EL (cell line): ENCODE measurements at places on chromosomes 3 and 15.
A peak's percentile ranks its signal among the peaks of the same experiment; 100 is the strongest.

- peak; percentile 62 for DNase-seq
These were observed 621.7 kb upstream of the AGTR1 start for GRCh38 chr3:148075771-148076716.

- no peak for DNase-seq
These were observed 70.8 kb downstream of the ADAM10 start for GRCh38 chr15:58678683-58679082.

- DNase-seq = no peak
These were observed 19.4 kb downstream of the SHOX2 start for GRCh38 chr3:158086776-158087175.

DNA sequence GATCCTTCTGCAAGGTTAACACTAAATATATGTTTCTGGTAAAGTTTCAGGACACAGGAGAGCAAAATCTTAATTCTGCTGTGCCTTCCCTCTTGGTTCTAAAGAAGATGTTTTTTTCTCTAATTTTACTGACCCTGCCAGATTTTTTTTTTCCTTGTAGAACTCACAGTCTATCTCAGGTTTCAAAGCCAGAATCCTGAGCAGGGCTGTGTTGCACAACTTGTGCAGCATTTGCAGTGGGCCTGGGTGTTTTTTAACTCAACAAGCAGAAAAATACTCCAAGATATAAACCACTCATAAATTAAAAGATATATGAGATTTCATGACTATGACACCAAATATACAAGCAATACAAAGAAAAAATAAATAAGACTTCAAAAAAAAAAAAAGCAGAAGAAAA lies 40.2 kb upstream of the ARF4 start:
- DNase-seq = no peak

- DNase-seq = no peak
These were observed 69.7 kb downstream of the LRRK1 start for GRCh38 chr15:100988857-100989256.

DNA sequence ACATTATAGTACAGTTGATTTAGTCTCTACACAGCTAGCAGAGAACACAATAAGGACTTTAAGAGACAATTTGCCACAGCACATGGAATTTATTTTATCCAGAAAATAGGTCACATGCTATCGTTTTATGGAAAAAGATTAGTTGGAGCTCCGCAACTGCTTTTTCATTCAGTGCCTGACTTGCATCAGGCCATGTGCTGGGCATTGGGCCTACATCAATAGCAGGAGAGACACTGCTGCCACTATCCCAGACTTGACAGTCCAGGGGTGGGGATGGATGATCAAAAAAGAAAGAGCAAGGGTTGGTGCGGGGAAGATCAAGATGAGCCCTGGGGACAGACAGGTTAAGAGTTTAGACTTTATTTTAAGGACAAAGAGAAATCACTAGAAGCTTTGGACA lies 75.2 kb upstream of the C3orf80 start:
- DNase-seq = no peak

DNA sequence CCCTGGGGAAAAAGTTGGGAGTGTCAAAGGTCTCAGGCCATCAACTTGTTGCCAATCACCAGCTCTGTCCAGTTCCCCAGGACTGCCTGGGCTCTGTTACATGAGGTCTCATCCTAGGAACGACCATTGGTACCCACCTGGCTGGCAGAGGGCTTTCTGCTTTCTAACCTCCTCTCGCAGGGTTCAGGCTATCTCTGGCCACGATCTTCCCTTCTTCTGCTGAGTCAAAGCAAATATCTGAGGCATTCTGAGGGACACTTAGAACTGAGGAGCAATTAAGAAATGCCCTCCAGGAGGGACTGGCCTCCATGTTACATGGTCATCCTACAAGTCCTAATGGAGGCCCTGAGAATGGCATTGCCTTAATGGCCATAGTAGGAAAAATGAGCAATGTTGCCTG lies 77.4 kb downstream of the TGFBR2 start:
- DNase-seq = no peak

- DNase-seq = no peak
These were observed 23.8 kb upstream of the GABPB1 start for GRCh38 chr15:50378776-50379175.

GRCh38 chr15:97525809-97526208 lies 434.7 kb upstream of the ARRDC4 start:
- no peak for DNase-seq

DNA sequence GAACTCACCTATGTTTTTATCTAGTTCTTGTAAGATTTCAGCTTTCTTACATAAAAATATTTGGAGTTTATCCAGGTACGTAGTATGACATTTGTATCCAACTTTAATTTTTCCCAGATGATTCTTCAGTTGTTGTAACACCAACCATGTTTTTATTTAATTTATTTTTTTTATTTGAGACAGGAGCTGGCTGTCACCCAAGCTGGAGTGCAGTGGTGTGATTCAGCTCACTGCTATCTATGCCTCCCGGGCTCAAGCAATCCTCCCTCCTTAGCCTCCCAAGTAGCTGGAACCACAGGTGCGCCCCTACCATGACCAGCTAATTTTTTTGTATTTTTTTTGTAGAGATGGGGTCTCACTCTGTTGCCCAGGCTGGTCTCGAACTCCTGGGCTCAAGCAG lies 6.6 kb downstream of the XYLB start:
- DNase-seq = peak; percentile 72

- DNase-seq = no peak
These were observed 15.0 kb upstream of the BCHE start for GRCh38 chr3:165852191-165852590.

- no peak for DNase-seq
These were observed 730 bp upstream of the RORA start for GRCh38 chr15:61229883-61230180.

DNA sequence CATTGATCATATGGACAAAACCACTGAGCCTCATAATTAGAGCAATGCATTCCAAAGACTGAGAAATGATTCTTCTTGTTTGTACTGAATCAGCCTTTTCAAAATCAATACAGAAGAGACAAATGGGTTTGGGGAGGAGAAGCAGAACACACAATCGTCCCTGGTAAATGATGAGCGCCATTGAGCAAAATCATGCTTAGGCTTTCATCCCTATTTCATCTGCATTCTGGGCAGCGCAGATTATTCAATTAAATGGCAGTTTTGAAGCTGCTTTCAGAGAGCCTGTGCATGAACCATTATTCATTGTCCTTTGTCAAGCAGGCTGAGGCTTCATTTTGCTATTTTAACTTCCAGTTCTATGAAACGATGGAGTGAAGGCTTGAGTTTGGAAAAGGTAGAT lies 371.9 kb downstream of the CACNA2D3 start:
- no peak for DNase-seq

DNA sequence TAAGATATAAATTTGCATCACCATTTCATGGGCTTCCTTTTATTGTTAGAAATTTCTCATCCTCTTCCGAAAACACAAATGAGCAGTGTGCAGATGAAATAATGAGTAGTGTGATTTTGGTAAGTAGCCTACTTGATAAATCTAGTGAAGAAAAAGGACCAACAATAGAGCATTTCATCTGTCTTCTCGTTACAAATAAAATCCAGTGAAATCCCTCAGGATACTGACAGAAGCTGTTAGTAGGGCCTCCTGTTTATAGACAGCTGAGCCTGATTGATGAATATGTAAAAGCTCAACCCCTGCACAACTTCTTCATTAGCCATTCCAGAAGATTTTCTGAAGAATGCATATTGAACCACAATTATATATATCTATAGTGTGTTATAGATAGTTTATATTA lies 363.7 kb upstream of the EPHA6 start:
- no peak for DNase-seq

DNA sequence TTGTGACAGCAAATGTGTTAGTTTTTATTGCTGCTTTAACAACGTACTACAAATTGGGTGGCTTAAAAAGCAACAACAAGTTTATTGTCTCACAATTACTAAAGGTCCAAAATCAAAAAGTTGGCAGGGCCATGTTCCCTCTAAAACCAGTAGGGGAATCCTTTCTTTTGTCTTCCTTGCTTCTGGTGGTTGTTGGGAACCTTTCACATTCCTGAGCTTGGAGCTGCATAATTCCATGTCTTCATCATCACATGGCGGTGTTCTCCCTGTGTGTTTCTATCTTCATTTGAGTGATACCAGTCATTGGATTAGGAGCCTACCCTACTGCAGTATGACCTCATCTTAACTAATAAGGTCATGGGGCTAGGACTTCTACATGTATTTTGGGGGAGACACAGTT lies 7.4 kb downstream of the SPRED1 start:
- DNase-seq = peak; percentile 69

- no peak for DNase-seq
These were observed 37.0 kb downstream of the FEM1B start for GRCh38 chr15:68314563-68314962.

DNA sequence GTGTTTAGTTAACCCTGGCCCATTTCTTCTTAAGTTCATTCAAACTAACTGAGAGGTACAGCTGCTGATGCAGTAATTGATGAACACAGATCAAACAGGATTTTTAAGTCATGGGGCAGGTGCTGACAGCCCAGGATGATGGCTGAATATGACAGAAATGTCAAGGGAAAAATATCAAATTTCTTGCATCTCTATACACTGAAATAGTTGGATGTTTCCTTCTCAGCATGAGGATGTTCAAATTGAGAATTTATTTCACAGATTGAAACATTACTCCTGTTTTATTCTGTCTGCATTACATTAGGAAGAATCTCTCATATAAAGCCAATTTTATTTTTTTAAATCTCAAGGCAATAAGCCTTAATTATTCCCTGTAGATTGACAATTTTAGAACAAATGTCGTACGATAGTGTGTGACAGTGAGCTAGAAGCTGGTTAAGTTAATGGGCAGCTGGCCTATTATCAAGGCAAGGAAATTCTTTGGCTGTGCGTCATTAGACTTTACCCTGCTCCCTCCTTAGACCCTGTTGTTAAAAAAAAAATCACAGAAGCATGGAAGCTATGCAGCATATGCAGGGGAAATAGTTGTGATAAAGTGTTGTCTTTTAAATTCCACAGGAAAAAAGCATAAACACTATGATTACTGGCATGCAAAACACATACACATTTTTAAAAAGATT lies 183.8 kb upstream of the KCNMB2 start:
- DNase-seq = peak; percentile 93

DNA sequence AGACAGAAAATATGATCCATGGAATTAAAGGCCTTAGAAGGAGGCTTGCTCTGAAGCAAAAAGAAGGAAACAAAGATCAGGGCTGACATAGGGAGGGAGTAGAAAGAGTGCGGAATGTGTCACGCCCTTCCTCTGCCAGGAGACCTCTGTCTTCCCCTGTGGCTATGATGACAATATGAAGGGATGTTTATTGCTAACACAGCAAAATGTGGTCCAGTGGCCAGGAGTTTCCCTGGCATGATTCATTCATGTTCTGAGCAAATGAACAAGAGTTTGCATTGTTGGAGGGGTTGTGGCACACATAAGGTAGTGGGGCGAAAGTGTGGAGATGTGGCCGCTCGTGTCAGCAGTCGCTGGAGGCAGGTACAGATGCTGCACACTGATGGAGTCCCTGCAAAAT lies 169.4 kb downstream of the SHQ1 start:
- DNase-seq = peak; percentile 22

- no peak for DNase-seq
These were observed 32.3 kb downstream of the TSPAN3 start for GRCh38 chr15:77038312-77039216.

- DNase-seq = peak; percentile 15
These were observed 152.0 kb downstream of the ZBBX start for GRCh38 chr3:167228135-167228534.

DNA sequence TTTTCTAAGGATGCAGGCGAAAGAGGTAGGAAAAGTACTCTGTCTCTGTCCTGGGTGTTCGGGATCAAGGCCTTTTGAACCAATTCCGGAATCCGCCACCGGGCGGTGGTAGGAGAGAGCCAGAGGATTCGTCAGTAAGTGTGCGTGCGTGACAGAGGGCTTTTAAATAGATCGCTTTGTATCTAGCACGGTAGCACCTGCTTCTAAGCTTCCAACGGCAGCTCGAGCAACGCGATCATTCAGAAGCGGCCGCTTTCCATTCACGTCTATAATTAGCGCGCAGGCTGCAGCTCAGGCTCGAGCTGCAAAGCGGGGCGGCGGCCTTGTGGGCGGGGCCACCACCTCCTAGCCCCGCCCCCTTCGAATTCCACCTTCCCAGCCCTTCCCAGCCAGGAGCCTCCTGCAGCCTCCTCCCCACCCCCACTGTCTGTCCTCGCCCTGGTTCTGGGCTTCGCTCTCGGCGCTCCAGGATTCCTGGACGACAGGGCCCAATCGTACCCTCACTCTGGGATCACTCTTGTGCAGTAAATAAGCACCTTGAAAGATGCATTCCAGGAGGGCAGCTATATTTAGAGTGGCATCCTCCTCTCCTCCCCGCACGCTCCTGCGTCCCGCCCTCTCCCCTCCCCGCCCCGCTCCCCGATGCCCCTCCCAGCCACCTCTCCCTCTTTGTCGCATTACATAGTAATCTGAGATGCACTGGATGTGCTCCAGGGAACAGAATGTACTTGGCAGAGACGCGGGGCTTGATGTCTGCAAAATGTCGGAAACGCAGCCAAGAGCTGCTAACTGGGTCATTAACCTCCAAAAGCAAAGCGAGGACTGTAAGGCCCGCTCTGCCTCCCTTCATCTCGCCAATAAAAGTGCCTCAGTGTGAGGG lies 224.1 kb upstream of the TPRG1 start:
- DNase-seq = peak; percentile 88

- no peak for DNase-seq
These were observed 51.4 kb downstream of the PLAAT1 start for GRCh38 chr3:193292386-193292785.

GRCh38 chr3:49015765-49016164 lies 2.6 kb downstream of the DALRD3 start:
- DNase-seq = no peak

DNA sequence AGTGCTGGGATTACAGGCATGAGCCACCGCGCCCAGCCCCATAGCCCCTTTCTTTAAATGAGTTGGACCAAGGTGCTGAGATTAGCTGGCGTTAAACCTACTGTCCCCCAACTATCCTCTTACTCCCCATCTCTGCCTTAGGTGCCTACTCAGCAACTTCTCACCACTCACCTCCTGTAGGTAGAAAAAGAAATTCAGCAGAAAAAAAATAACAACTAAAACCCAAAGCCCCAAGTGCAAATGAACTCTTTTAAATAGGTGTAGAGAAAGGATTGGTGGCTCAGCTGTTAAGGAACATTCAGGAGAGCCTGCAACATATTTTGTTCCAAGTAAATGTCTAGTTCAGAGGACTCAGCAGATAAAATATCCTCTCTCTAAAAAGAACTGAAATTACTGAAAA lies 19.5 kb downstream of the SAMD7 start:
- DNase-seq = no peak

DNA sequence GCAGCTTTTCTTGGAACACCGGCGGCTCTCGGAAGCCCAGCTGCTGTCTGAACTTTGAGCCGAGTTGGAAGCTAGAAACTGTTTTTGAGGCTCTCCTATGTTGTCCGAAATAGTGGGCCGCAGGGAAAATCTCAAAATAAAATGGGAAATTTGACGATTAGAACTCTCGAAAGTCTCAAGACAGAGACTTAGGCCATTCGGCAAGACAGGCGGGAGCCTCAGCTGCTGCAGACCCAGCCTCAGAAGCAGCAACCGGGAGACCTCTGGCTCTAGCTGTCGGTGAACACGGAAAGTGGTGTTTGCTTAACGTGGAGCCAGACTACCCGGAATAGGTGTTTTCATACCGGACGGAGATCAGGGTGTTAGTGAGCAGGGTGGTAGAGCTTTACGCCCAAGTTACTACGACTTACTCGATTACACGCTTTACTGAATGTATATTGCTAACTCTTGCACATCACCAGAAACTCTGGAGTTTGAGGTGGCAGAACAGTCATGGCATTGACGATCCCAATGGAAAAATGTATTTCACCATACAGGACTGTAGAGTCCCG lies 357 bp upstream of the MAN2C1 start:
- DNase-seq = peak; percentile 18
